Activated T-helper 17 cell treated with anti-CD3 and anti-CD28 coated beads, Interleukin-2, amount 50 U/mL, for 72 hours (primary cell): ENCODE measurements at places on chromosomes 5 and 9. TPM values are rescaled to one million over a fixed set of nuclear protein-coding genes. Genes with fewer than 3 reads are reported as not detected.

The GARIN3 gene
- 0.85 TPM for total RNA-seq

The SPEF2 gene
- 6.7 TPM for total RNA-seq

DNA sequence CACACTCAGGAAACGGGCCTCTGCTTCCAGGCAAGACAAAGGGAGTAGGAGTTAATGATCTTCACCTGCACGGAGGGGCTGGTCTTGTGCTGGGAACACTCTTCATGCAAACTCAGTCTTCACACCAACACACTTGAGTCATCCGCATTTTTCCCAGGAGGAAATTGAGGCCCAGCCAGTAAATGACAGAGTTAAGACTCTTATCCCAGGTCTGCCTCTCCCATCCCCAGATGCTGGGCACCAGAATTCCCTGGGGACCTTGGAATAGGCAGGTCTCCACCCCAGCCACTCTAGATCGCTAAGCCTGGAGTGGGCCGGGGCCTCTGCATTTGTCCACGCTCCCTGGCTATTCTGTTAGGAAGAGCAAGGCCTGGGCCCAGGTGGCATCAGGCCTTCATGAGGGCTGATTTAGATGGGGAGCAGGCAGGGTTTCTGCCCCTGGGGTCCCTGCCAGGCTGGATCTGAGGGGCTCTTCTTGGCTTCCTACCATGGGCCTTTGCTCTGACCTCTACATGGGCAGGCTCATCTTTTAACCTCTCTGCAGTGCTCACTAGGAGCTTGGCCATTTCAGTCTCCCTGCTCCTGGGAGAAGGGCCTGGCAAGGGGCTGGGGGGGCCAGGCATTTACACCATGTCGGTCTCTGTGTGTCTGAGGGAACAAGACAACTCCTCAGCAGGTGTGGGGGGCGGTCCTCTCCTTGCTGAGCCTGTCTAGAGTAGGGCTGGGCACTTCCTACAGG is 77.3 kb downstream of the AMBP start:
- H3K36me3 ChIP-seq, result no peaks in the 10 kb centered on the region
- no peak for ATAC-seq
- no peak overlapping the region for H3K4me3 ChIP-seq
- no peak overlapping the region for H3K27ac ChIP-seq
- no peaks in the 10 kb centered on the region for H3K27me3 ChIP-seq

GRCh38 chr9:6827439-6828145 is 69.8 kb downstream of the KDM4C start:
- H3K27ac ChIP-seq, result peak overlapping the region; percentile 26
- H3K4me1 ChIP-seq, result peaks cover 6% of the 10 kb centered on the region
- H3K27me3 ChIP-seq, result no peaks in the 10 kb centered on the region
- peak; percentile 59 for ATAC-seq
- no peak overlapping the region for H3K4me3 ChIP-seq

GRCh38 chr5:59864718-59865117 is 28.8 kb downstream of the PDE4D start:
- H3K4me3 ChIP-seq, result no peak overlapping the region
- no peak overlapping the region for H3K27ac ChIP-seq
- H3K27me3 ChIP-seq, result no peaks in the 10 kb centered on the region
- H3K4me1 ChIP-seq, result no peaks in the 10 kb centered on the region
- H3K36me3 ChIP-seq, result no peaks in the 10 kb centered on the region

- no peaks in the 10 kb centered on the region for H3K36me3 ChIP-seq
- H3K4me1 ChIP-seq, result no peaks in the 10 kb centered on the region
- H3K27me3 ChIP-seq, result peaks cover 33% of the 10 kb centered on the region
- ATAC-seq, result peak; percentile 21
- H3K4me3 ChIP-seq, result no peak overlapping the region
Measured at GRCh38 chr5:139925650-139926640, 117.2 kb downstream of the NRG2 start.

The ANXA2R gene
- total RNA-seq, result 2.4 TPM

The PSAT1 gene
- 62.2 TPM for total RNA-seq

The CBY3 gene
- not detected for total RNA-seq

- no peak overlapping the region for H3K27ac ChIP-seq
- no peak for ATAC-seq
- H3K4me1 ChIP-seq, result no peaks in the 10 kb centered on the region
- no peaks in the 10 kb centered on the region for H3K36me3 ChIP-seq
- no peak overlapping the region for H3K4me3 ChIP-seq
Measured at GRCh38 chr5:74113927-74114326, 487.9 kb downstream of the ARHGEF28 start.

The NEUROG1 gene
- total RNA-seq, result not detected

DNA sequence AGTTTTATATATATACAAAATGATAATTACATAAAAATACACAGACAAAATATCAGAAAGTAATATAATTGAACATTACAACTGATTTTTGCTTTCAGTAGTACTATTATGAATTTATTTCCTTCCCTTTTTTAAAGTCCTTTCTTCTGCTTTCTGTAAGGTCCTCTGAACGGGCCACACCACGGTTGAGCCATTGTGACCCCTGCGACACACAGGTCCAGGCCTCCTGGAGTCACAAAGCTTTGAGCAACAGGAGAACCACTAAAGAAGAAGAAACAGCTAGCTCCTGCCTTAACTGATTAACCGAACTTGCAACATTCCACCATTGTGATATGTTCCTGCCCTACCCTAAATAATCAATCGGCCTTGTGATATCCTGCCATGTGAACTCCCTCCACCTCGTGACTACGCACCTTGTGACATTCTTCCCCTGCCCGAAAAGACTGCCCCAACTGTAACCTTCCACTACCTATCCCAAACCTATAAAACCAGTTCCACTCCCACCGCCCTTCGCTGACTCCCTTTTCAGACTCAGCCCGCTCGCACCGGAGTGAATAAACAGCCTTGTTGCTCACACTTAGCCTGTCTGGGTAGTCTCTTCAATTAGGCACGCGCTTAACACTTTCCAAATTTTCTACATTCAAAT is 375.0 kb upstream of the RFX3 start:
- no peaks in the 10 kb centered on the region for H3K36me3 ChIP-seq
- no peak for ATAC-seq

The FAM78A gene
- total RNA-seq, result 50.2 TPM

DNA sequence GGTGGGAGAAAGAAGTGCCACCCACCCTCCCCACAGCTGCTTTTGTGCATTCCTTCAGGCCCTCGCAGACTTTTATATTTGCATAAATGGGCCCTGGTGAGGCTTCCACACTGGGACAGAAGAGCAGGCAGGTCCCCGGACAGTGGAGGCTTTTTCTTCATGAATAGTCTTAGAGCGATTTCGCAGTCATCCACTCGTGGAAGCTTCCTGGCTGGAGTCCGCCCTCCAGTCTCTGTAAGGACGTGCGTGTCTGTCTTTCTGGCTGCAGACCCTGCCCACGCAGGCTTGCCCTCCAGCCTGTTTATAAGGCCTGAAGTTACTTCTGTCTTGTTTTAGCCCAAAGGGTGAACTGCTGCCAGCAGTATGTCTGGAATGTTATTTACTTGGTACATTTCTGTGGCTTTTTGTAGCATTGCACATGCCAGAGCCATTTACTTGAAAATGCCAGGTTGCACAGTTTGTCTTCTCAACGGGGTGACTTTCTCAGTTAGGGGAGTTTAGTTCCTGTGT is 195.7 kb downstream of the AOPEP start:
- H3K4me1 ChIP-seq, result no peaks in the 10 kb centered on the region
- H3K27ac ChIP-seq, result no peak overlapping the region
- H3K36me3 ChIP-seq, result no peaks in the 10 kb centered on the region
- ATAC-seq, result no peak

GRCh38 chr5:69525490-69525889 is 32.9 kb downstream of the OCLN start:
- no peaks in the 10 kb centered on the region for H3K4me1 ChIP-seq
- H3K4me3 ChIP-seq, result no peak overlapping the region
- peaks cover 17% of the 10 kb centered on the region for H3K27me3 ChIP-seq

The ZNF622 gene
- total RNA-seq, result 37.3 TPM

The MORN5 gene
- total RNA-seq, result not detected

- H3K4me1 ChIP-seq, result no peaks in the 10 kb centered on the region
- H3K27ac ChIP-seq, result no peak overlapping the region
- ATAC-seq, result no peak
- no peak overlapping the region for H3K4me3 ChIP-seq
- no peaks in the 10 kb centered on the region for H3K36me3 ChIP-seq
Measured at GRCh38 chr9:89194421-89195130, 16.0 kb upstream of the SHC3 start.

The NUTM2G gene
- total RNA-seq, result not detected

- no peak overlapping the region for H3K27ac ChIP-seq
- no peak overlapping the region for H3K4me3 ChIP-seq
- no peaks in the 10 kb centered on the region for H3K36me3 ChIP-seq
Measured at GRCh38 chr5:122311497-122311960, 508 bp upstream of the SNCAIP start.

GRCh38 chr5:35066260-35066795 is 18.6 kb upstream of the AGXT2 start:
- ATAC-seq, result no peak
- H3K27ac ChIP-seq, result no peak overlapping the region
- no peak overlapping the region for H3K4me3 ChIP-seq
- H3K4me1 ChIP-seq, result no peaks in the 10 kb centered on the region

DNA sequence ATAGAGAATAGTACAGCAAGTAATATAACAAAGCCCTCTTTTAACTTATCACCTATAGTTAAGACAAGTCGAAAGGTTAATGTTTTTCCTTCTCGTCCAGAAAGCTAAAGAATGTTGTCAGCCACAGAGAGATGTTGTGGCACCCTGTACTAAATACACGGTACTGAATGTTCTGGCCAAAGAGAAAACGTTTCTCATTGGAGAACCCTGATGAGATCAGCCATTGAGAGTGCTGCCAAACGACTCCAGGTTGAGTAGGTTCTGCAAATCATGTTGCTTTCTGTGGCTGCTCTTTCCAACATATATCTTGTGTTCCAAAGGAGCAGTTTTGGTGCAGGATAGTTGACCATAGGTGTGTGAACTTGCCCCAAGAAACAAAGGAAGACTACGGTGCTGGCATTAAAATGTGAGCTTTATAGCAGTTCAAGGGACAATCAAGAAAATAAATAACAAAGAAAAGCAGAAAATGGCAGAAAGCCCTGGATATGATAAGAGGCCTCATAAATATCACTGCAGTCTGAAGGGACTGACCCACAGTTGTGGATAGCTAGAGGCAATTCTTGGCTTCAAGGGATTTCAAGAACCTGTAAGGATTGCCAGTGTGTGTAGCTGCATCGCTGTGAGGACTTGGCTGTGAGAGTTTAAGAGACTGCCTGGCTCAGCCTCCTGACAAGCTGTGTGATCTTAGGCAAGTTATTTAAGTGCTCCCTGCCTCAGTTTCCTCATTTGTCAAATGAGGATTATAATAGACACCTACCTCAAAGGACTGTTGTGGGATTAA is 102.7 kb downstream of the ARHGEF28 start:
- peaks cover 3% of the 10 kb centered on the region for H3K27me3 ChIP-seq
- no peaks in the 10 kb centered on the region for H3K4me1 ChIP-seq
- H3K27ac ChIP-seq, result no peak overlapping the region
- no peak for ATAC-seq
- no peak overlapping the region for H3K4me3 ChIP-seq
- no peaks in the 10 kb centered on the region for H3K36me3 ChIP-seq

DNA sequence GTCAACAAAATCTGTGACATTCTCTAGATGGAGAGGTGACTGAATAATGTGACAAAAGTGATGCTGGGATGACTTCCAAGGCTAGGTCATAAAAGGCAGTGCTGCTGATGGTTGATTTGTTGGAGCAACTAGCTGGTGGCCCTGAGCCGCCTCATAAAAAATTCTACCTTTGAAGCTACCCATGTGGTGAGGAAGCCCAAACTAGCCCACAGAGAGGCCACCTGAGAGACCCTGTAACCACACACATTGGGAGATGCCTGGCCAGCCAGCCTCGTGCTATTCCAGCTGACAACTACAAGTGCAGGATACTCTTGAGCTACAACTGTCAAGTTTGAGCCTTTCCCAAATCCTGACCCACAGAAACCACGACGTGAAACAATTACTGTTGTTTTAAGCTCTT is 22.7 kb downstream of the CLTA start:
- H3K4me1 ChIP-seq, result peaks cover 33% of the 10 kb centered on the region
- peak overlapping the region; percentile 42 for H3K27ac ChIP-seq
- H3K36me3 ChIP-seq, result peaks cover 99% of the 10 kb centered on the region
- no peak overlapping the region for H3K4me3 ChIP-seq
- no peak for ATAC-seq

GRCh38 chr5:126805063-126805462 is 28.1 kb downstream of the LMNB1 start:
- H3K4me1 ChIP-seq, result peaks cover 25% of the 10 kb centered on the region
- peak; percentile 79 for ATAC-seq
- peaks cover 57% of the 10 kb centered on the region for H3K36me3 ChIP-seq

The SPATA31A3 gene
- not detected for total RNA-seq

DNA sequence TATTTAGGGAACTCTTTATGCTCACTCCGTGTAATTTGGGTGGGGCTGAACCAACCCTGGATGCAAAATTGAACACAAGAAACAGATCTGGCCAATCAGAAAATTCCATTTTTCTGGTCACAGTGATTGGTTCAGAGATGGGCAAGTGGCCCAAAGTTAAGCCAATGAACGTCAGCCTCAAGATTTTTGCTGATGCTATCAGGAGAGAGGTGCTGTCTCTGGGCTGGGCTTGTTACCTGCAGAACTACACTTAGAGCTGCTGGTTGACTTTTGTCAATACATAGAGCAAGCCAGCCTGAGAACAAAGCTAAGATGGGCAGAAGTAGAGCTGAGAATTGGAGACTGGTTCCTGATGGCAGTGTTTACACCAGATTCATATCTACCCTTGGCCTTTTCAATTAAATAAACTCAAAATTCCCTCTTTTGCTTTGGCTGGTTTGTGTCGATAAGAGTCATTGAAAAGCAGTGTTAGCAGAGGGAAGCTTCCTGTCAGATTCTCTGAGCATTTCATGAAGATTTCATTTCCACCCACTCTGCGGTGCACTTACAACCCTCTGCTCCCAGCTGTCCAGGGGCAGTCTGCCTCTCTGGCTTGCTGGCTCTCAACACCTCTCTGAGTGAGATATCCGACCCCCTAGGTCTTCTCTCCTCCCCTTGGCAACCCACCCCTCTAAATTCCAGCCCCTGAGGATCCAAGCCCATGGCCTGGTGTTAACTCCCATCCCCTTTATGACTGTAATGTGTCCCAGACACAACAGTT is 64.5 kb upstream of the PPARGC1B start:
- H3K36me3 ChIP-seq, result no peaks in the 10 kb centered on the region
- H3K4me3 ChIP-seq, result no peak overlapping the region
- H3K4me1 ChIP-seq, result no peaks in the 10 kb centered on the region
- ATAC-seq, result no peak
- H3K27me3 ChIP-seq, result peaks cover 10% of the 10 kb centered on the region

The ARHGEF28 gene
- 0.16 TPM for total RNA-seq

DNA sequence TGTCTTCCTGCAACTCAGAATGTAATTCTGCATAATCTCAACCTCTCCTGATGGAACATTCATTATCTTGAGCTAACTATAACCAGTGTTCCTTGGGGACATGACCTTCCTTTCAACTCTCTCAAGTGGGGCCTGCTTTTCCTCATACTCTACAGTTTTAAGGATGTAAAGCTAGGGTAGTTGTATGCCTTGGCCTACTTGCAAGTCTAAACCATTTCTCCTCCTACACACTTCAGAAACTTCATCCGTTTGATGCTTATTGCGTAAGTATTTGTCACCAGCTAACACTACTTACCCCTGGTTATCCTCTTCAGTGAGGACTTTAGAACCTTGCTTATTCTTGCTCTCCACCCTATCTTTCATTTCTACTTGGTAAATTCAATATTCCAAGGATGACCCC is 548.9 kb downstream of the HINT1 start:
- H3K4me3 ChIP-seq, result no peak overlapping the region
- no peak for ATAC-seq
- no peak overlapping the region for H3K27ac ChIP-seq

The RASGRF2 gene
- 7.6 TPM for total RNA-seq
